LHCN-M2 (cell line): ENCODE measurements at places on chromosomes 6 and 20. TPM values are rescaled to one million over a fixed set of nuclear protein-coding genes. Genes with fewer than 3 reads are reported as not detected.

DNA sequence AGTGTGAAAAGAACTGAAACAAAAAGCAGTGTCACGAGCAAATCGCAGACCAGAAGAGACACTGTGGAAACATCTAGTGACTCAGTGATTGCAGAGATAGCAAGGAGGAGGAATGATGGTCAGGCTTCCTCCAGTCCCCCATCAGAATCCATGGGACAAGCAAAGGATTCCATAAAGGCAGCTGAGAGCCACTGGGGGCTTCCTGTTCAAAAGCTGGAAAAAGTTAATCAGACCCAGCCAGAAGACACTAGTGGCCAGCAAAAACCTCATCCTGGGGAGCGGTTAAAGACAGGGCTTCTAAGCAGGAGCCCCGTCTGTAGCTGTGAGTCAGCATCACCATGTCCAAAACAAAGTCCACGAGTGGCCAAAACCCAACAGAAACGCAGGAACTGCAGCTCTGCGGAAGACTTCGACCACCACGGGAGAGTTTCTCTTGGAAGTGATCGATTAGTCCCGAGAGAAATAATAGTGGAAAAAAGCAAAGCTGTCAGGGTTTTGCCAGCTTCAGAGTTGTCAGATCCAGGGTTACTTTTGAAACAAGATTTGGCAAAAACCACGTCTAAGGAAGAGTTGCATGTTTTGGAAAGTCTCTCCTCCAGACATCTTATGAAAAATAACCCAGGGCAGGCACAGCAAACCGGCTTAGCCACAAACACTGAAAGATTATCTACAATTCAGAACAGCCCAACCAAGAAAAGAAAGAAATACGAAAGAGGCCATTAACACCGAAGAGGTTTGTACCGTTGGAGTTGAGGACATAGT is 51.0 kb downstream of the JAG1 start:
- DNase-seq: no peak

DNA sequence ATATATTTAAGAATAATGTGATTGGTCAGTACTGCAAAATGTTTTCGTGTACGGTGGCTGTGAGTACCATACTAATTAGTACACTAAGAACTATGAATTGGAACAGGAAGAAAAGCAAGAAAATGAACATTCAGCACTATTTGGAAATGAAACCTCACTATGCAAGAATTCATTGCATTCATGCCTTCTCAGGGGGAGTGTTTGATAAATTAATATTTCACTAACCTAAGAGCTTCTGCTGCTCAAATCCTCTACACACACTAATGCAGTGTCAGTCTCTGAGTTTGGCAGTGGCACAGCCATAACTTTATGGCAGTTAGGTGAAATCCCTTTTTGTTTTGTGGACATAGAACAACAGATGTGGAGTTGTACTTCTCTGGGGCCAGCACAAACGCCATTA is 60.1 kb downstream of the SLC16A10 start:
- no peak for DNase-seq

GRCh38 chr6:15001326-15001910 is 244.5 kb upstream of the JARID2 start:
- no peak for DNase-seq

DNA sequence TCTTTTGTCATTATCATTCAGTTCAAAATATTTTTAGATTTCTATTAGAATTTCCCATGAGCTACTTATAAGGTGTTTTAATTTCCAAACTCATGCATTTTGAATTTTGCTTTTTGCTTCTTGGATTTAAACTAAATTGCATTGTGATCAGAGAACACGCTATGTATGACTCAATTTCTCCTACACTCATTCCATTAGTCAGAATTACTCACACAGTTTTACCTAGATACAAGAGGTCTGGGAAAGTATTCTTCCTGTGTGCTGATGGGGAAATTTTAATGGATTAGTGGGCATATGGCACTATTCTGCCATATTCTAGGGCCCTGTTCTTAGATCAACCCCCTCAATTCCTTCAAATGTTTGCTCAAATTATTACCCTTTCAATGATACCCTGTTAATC is 49.9 kb upstream of the BMP5 start:
- peak; percentile 88 for DNase-seq

Gene EPPIN
- not detected in 2 replicates for total RNA-seq

Gene RGS17
- 33.6 and 39.4 TPM in 2 replicates for total RNA-seq

- DNase-seq: no peak
Observed at GRCh38 chr20:19269737-19270340, 57.4 kb downstream of the SLC24A3 start.
